ENCODE measurements at places on chromosomes 6 and 20. TPM values are rescaled to one million over a fixed set of nuclear protein-coding genes. Genes with fewer than 3 reads are reported as not detected.

CHRNA4 gene
- 1.2 TPM for polyA plus RNA-seq

- no peak for DNase-seq
These were observed 135.2 kb downstream of the RFPL4B start for GRCh38 chr6:112482373-112482772.

GRCh38 chr20:13990465-13990864 lies at the start of gene SEL1L2:
SEL1L2 (minus strand) TSS chr20:13990614; CDS start chr20:13990534, 80 bp downstream.
- no peak for DNase-seq

TCF21 gene
- 0.14 TPM for polyA plus RNA-seq

DNA sequence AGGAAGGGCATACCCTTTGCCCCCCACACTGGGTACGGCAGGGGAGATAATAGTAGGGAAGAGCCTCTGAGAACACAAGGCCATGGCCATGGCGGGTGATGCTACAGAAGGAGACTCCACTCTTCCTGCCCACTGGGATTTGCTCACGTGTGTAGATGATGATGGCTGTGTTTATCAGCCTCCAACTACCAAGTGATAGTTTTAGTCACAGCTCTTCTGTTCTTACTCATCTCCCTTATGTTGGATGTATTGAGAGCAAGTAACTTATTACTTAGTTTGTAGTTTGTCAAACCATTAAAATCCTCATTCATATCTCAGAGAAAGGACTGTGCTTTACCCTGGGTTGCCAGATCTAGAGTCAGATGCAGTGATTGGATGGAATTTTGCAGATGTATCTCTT lies 66.0 kb downstream of the CDH26 start:
- no peak for DNase-seq
